ENCODE measurements at places on chromosomes 16 and 17. TPM values are rescaled to one million over a fixed set of nuclear protein-coding genes. Genes with fewer than 3 reads are reported as not detected.

The FOXL1 gene
- 1.8 TPM for total RNA-seq

The EFCAB13 gene
- 9.1 TPM for total RNA-seq

The KRTAP3-2 gene
- total RNA-seq: not detected

The TLK2 gene
- total RNA-seq: 58.4 TPM

The ADAM11 gene
- 0.72 TPM for total RNA-seq

The KRTAP4-6 gene
- total RNA-seq: not detected

The UBE2Z gene
- 46.8 TPM for total RNA-seq

The TOM1L1 gene
- 8.8 TPM for total RNA-seq

The NPW gene
- 0.82 TPM for total RNA-seq

The AXIN2 gene
- 27.8 TPM for total RNA-seq

The CDH1 gene
- total RNA-seq: 34.3 TPM

The LRRC37A gene
- 1.2 TPM for total RNA-seq

The RAPGEFL1 gene
- 48.0 TPM for total RNA-seq

The DPEP1 gene
- 0.21 TPM for total RNA-seq

The SLC52A1 gene
- not detected for total RNA-seq

The ENGASE gene
- 18.8 TPM for total RNA-seq

The WSCD1 gene
- total RNA-seq: 29.5 TPM

The DCXR gene
- total RNA-seq: 36.7 TPM

The ANKFY1 gene
- 49.1 TPM for total RNA-seq

The TEX14 gene
- total RNA-seq: under 0.01 TPM

The CCDC144A gene
- total RNA-seq: 3.3 TPM

The IL34 gene
- total RNA-seq: 13.4 TPM

The CD19 gene
- not detected for total RNA-seq

The ABCA3 gene
- 8.7 TPM for total RNA-seq

The KRT13 gene
- total RNA-seq: 1,847 TPM

The BAIAP3 gene
- total RNA-seq: 2.4 TPM

The SLC5A10 gene
- not detected for total RNA-seq

The KPNA2 gene
- total RNA-seq: 25.0 TPM

The NTN1 gene
- total RNA-seq: 32.8 TPM

The ZG16B gene
- 1,549 TPM for total RNA-seq

The CALB2 gene
- total RNA-seq: 0.31 TPM

The KRT33A gene
- total RNA-seq: not detected

The HIRIP3 gene
- total RNA-seq: 13.1 TPM

The TEFM gene
- total RNA-seq: 14.7 TPM
